ENCODE measurements at places on chromosomes 1 and 21.

DNA sequence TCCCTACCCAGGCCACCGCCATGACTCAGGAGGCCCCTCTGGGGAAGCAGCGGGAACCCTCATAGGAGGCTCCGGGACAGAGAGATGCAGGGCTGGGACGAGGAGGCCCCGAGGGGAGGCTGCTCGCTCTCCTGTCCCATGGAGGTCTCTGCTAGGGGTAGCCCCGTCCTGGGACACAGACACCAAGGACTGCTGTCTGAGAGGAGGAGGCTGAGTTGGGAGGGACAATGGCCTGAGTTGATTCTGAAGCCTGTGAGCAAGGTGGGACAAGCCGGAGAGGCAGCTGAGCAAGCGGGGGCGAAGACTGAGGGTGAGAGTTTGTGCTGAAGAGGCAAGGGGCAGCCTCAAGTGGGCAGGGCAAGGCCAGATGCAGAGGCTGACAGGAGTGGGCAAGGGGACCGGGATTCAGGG is 17.4 kb downstream of the SLC27A3 start:
- DNase-seq, result no peak

GRCh38 chr21:16536643-16537434 is 807.1 kb downstream of the USP25 start:
- DNase-seq, result no peak

DNA sequence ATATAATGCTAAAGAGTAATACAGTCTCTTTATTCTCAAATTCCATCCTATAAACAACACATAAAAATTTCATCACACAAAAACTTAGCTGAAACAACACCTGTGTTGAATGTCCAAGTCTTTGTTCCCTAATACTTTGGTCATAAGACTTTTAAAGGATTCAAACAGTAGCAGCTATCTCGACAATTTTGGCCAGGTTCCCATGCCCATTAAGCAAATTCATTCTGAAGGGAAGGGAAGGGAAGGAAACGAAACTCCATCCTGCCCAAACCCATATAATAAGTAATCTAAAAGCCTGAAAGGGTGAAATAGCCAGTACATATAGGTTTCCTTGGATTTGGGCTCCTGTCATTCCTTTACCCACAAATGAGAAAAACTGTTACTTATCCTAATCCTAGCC is 7.5 kb downstream of the IVNS1ABP start:
- DNase-seq, result no peak

DNA sequence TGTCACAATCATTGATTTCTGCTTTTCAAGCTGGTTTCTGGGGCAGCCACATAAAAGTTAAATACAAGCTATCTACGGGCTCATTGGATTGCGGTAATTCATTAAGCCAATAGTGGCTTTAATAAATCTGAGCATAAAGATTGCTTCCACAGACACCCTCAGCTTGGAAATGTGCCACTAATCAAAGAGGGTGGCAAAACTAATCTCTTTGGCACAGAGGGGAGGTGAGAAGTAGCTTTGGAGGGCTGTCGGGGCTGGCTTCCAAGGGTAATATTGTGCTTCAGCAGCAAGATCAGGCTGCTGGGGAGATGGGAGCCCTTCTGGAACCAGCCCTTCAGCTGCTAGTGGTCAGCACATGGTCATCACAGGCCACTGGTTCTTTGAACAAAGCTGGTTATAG is 21.2 kb upstream of the KAZN start:
- DNase-seq, result no peak

DNA sequence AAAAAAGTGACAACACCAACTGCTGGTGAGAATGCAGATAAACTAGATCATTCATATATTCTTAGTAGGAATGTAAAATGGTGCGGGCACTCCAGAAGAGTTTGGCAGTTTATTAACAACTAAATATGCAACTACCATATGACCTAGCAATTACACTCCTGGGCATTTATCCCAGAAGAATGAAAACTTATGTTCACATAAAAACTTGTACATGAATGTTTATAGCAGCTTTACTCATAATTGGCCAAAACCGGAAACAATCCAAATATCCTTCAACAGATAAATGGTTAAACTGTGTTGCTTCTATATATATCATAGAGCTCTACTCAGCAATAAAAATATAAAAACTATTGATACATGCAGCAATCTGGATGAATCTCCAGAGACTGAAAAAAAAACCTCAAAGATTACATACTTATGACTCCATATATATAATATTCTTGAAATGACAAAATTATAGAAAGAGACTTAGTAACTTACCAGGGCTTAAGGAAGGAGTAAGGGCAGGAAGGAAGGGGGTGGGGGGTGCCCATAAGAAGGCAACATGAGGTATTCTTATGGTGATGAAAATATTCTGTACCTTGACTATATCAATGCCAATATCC is 99.9 kb downstream of the KCNH1 start:
- no peak for DNase-seq

DNA sequence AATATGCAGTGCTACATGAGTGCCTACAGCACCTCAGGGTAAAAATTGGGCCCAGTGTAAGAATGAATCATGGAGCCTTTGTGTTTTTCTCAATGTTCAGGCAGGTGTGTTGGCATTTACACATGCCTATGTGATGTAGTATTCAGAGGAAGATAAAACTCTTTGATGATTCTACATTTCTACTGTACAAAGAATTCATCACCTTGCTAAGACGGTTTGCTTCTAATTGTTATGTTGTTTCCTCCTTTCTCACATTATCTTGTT is 867.3 kb downstream of the TTLL7 start:
- no peak for DNase-seq

DNA sequence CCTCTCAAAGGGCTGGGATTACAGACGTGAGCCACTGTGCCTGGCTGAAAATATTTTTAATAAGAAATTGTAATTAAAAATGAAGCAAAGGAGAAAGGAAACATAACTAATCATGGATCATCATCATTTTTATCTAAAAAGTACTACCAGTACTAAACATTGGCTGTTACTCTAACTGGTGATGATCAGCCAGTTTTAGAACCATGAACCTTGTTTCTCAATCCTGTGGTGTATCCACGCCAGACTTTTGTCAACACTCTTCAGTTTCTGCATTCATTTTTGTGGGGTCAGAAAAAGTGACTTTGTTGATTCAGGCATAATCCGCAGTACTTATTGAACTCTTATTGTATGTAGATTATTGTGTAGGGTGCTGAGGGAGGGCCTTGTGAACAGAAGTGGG is 52.3 kb downstream of the VPS13D start:
- DNase-seq, result no peak

GRCh38 chr1:105343317-105343716 is 1593.6 kb downstream of the AMY1C start:
- DNase-seq, result no peak

DNA sequence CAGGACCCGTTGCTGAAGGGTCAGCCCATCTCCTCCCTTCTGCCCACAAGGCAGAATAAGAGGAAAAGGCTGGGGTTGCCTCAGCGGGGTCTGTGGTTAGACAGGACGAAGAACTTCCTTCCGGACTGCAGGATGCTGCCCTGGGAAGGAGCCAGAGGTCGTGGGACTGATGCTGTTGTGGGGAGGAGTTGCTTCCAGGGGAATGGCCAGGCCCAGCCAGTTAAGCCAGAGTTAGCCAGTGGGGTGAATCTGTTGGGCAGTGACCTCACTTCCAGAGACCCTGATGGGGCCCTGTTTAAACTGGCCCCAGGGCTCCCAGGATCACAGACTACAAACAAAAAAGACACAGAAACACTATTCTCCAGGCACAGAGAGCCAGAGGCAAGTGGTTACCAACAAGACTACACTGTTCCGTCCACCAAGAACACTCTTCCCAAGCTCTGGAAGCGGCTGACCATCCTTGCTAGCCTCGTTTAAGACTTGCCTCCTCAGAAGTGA is 13.0 kb downstream of the FAM229A start:
- DNase-seq, result no peak

GRCh38 chr1:150280138-150280707 is 2.1 kb upstream of the CIART start:
- no peak for DNase-seq

- DNase-seq, result no peak
Observed at GRCh38 chr1:30125021-30125820, 598.2 kb downstream of the MATN1 start.

GRCh38 chr1:160664573-160665051 is 17.8 kb upstream of the SLAMF1 start:
- no peak for DNase-seq

GRCh38 chr1:205492201-205492667 is 12.2 kb upstream of the CDK18 start:
- no peak for DNase-seq

DNA sequence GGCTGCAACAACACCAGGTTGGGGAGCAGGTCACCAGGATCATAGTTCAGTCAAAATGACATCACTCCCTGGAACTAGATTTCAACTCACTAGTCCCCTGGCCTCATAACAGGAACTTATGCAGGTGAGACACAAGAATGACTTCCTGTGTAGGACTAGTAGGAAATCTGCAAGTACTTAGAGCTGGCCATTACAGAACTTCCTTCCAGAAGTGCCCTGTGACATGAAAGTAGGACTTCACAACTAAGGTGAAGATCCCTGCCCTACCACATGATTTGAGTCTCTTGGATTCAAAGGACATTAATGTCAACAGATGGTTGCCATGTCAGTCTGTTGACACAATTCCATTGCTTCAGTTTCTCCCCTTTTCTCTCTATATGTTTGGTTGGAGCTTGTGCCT is 223.1 kb downstream of the RPS6KC1 start:
- DNase-seq, result no peak

DNA sequence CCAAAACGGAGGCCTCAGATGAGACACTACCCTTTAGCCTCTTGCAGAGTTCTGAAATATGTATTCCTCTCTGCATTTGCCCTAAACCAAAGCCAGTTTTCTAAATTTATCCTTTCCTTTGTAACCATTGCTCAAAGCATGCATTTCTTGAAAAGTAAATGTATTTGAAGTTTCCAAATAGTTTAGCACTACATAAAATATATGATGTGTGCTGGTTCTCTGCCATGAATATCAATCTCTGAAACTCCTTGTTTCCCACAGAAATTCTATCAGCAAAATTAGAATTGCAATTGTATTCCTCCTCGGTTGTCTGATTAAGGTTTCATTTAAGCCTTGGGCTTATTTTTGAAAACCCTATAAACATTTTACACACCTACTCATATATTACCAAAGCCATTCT is 137.1 kb upstream of the SYT6 start:
- DNase-seq, result no peak

GRCh38 chr1:52917156-52917555 is 4.4 kb downstream of the ECHDC2 start:
- no peak for DNase-seq

- no peak for DNase-seq
Observed at GRCh38 chr1:183223467-183223866, 37.4 kb downstream of the LAMC2 start.

DNA sequence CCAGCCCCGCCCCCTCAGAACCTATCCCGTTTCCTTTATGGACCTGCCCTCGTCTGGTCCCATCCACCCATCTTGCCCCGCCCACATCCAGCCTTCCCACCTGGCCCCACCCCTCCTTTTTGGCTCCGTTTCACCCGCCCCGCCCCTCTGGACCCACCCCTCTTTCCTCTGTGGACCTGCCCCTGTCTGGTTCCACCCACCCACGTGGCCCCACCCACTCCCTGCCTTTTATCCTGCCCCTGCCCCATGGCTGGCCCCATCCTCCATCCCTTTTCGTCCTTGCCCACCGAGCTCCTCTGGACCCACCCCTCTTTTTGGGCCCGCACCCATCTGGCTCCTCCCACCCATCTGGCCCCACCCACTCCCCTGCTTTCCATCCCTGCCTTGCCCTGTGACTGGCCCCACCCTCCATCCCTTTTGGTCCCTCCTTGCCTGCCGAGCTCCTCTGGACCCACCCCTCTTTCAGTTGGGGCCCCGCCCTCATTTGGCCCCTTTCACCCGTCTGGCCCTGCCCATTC is 177.3 kb downstream of the CAMTA1 start:
- DNase-seq, result peak; percentile 54

GRCh38 chr1:208433086-208433485 is 188.9 kb upstream of the PLXNA2 start:
- DNase-seq, result no peak

GRCh38 chr1:113874012-113874879 is 2.7 kb upstream of the PTPN22 start:
- DNase-seq, result no peak

DNA sequence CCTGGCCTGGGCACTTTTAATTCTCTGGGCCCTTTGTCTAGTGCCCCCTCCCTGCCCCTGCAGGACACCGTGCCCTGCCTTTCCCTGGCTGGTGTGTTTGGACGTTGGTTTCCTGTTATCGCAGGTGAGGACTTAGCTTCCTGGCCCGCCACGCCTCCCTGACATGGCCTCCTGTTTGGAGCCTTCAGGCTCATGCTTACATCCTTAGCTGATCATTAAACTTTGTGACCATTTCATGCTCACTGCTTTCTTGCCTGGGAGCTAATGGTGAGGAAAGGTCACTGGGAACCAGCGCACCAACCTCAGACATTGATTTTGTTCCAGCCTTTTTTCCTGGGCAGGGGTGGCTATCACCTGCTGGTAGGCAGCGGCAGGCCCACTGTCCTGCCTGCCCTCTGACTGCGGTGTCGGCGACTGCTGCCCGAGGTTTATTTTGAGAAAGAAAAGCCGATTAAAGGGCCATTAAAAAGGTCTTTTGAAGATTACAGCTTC is 3.7 kb downstream of the PFKL start:
- DNase-seq, result no peak

DNA sequence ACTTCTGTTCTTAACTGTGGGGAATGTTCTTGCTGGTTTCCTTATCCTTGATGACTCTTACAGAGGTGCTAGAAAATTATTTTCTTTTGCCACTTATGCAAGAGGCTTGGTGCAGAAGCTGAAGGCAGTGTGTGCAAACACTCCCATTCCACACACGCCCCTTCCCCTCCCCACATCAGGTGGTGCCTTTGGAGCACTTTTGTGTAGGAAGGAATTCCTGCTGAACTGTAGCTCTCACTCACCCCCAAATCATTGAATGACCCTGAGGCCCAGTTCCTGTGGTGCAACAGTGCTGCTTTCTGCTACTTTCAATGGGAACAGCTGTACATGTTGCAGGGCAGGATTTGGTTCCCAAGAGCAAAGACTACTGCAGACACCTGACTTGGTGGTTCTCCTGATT is 101.8 kb downstream of the CD247 start:
- no peak for DNase-seq

- no peak for DNase-seq
Observed at GRCh38 chr1:56924116-56924515, 41.7 kb downstream of the C8B start.

DNA sequence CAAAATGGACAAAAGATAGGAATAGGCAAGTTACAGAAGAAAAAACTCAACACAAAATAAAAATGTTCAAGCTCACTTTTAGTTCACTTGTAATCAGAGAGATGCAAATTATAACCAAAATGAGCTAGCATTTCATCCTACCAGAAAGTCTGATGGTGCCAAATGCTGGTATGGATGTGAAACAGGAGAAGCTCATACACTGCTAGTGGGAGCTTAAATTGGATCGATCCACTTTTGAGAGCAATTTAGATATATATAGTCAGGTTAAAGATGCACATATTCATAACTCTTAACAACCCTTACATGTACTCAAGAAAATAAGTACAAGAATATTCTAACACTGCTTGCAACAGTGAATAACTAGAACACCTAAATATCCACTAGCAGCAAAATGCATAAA is 18.5 kb upstream of the CAMSAP2 start:
- no peak for DNase-seq

GRCh38 chr21:35244514-35244913 is 195.4 kb upstream of the RUNX1 start:
- no peak for DNase-seq
